Stimulated activated CD8-positive, alpha-beta memory T cell treated with anti-CD3 and anti-CD28 coated beads, Interleukin-12 subunit alpha, Interleukin-12 subunit beta, amount 100 ng/mL, for 4 hours (primary cell): ENCODE measurements at places on chromosomes 1 and 21.

DNA sequence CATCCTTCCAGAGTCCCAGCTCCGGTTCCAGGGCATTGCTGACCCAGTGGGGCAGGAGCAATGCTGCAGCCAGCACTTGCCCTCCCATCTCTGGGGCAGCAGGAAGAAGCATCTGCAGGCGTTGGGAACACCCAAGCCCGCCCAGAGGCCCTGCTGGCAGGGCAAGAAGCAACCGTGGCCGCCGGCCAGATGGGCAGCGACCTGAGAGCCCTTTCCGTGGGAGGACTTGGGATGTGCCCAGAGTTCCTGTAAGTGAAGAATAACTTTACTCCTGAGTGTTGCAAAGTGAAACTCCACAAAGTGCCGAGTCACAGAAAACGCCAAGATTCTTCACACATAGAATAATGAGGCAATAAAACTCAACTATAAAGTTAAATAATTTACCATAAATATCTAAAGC is 46.0 kb downstream of the GRIK3 start:
- no peak for DNase-seq

DNA sequence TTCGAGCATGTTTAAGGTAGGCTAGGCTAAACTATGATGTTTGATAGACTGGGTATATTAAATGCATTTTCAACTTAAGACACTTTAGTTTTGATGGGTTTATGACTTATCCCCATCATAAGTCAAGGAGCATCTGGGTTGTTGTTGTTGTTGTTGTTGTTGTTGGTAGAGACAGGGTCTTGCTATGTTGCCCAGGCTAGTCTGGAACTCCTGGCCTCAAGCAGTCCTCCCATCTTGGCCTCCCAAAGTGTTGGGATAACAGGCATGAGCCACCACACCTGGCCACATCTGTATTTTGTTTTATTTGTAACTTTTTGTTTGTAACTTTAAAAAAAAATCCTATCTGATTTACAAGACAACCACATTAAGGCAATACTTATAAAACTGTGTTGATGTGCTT is 17.5 kb downstream of the DBT start:
- DNase-seq = no peak

- no peak for DNase-seq
Observed at GRCh38 chr1:10676963-10677362, 119.5 kb downstream of the CASZ1 start.

- DNase-seq = no peak
Observed at GRCh38 chr21:45655124-45655523, 11.6 kb downstream of the PCBP3 start.

- no peak for DNase-seq
Observed at GRCh38 chr1:116564426-116564825, 6.4 kb downstream of the CD58 start.

DNA sequence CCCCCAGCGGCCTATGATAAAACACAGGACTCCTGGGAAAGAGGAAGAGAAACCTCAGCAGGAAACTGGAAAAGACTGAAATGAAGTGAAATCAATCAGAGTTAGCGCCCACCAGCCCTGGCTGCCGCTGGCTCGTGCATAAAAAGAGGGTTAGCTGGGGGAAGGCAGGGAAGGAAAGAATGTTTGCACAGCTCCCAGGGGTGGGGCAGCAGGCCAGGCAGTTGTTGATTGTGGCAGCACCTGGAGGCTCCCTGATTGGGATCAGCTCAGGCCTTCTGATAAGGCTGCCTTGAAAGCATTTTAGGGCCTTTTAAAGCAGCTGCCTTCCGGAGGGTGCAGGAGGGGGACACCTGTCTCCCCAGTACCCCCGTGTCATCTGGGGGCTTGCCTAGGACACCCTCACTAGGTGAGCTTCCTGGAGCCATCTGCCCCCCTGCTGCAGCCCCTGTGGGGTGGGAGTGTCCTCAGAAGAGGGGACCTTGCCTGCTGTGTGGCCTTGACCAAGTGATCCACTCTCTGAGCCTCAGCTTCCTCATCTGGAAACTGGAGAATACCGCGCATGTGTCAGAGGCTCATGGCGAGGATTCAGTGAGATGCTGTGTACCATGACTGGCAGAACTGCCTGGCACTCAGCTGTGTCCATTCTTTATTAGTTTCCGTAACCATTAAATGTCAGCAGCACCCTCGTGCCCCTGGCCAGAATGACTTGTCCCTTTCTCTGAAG is 6.6 kb downstream of the EPHB2 start:
- DNase-seq = no peak

DNA sequence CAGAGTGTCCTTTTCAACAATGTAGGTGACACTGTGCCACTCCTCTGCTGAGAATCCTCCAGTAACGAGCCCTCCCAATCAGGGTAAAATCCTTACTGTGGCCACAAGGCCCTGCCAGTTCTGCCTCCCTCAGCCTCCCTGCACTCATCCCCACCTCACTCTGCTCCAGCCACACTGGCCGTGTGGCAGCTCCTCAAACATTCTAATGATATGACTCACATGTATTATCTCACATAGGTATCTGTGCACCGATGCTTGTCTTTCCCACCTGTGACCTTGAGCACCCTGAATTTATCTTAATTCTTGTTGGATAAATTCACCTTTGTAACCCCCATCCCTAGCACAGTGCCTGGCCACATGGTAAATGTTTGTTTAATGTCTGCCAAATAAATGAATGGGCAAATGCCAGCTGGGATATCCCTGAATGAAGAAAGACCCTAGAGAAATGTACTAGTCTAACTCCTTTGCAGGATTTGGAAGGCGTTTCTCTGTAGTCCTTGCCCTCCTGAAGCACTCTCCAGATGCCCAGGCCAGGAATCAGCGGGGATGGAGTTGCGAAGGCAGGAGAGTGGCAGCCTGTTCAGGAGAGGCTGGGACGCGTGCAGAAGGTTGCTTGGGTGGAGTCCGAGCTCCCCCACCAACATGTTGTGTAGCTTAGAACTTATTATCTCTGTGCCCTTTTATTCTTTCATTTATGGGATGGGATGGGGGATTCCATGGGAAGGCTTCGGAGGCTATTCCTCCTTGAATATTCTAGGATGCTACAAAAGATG is 106.0 kb downstream of the TMEM53 start:
- DNase-seq = no peak

GRCh38 chr1:160451119-160451858 is 50.9 kb downstream of the VANGL2 start:
- DNase-seq = no peak

DNA sequence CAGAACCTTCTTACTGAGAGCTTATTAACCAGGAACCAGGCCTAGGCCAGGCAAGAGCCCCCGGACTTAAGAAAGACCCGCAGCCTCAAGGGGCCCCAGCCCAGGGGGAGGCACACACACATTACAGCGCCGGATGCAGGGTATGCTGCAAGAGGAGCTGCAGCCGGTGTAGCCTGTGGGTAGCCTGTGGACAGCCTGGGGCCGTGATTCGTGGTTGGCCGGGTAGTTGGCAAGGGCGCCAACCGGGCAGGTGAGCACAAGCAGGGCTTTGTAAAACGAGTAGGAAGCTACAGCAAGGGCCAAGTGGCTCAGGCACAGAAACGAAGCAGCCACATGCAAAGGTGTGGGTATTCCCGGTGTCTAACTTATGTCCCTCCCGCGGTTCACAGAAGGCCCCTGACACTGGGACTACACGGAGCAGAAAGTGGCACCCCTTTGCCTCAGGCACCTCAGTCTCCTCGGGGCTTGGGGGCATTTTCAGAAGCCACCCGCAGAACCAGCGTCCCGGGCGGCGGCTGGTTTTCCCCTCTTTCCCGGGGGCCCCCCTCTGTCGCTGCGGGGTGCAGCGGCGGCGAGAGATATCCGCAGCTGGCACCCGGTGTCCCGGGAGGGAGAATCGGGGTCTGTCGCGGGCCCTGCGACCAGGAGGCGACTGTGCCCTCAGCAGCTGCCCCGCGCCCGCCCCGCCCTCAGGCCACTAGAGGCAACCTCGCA is 40.8 kb downstream of the KIAA1614 start:
- no peak for DNase-seq

DNA sequence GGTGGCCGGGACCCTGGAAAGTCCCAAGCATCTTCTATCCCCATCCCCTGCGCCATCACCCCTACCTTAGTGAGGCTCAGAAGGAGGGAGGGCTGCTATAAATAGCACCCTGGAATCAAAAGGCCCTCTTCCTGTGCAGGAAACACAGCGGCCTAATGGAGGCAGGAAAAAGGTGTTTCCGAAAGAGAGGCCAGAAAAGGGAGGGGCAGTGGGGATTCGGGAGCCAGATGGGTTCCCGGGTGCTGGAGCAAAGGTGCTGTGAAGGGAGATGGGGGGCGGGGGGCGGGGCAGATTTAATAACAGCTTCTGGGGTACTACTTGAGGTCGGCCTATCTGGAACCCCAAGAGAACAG is 16.6 kb downstream of the NAV1 start:
- DNase-seq = no peak

DNA sequence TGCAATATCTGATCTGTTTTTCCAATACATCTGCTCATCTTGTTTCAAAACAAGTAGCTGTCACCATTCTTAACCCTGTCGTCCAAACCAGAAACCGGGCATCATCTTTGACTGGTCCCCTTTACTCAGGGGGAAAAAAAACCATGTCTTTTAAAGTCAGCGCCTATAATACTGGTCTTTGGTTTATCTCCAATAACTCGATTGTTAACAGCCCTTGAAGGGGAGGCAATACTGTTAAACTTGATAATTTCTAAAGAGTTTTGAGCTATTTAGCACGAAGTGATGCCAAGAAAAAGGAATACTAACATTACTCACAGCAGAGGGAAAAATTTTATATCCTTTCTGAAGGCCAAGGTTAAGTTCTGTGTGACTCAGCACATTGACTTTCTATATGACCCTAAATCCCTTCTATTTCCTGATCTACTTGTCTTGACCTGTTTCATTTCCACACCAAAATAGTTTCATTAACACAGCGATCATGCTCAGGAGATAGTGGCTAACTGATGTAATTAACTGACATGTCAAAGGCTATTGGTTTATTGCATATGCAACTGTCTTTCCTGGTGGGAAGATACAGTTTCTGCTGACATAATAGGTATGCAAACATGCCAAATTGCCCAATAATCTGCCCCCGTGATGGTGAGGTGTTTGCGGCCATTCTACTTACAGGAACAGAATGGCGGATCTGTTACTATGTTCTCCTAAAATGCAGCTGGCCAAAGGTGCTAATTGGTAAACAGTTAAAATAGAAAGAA is 59.1 kb downstream of the NFIA start:
- no peak for DNase-seq

GRCh38 chr21:42735944-42736343 is 82.5 kb downstream of the PDE9A start:
- DNase-seq = no peak

DNA sequence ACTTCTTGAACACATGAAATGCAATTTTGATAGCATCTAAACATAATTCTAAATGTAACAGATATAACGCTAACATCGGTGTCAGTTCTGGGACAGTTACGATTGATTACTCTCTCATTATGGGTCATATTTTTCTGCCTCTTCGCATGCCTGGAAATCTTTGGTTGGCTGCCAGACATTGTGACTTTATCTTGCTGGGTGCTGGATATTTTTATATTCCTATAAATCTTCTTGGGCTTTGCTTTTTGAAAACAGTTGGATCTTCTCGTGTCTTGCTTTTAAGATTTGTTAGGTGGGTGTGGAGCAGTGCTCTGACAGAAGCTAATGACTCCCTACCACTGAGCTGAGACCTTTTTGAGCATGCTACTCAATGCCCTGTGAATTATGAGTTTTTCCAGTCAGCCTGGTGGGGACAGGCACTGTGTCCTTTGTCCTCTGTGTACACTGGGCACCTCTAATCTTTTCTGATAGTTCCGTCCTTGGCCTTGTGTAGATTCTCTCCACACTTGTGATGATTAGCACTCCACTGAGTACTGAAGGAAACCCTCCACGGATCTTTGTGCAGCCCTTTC is 28.0 kb upstream of the EDARADD start:
- no peak for DNase-seq

- no peak for DNase-seq
Observed at GRCh38 chr1:207424570-207425131, 29.5 kb upstream of the CR2 start.

DNA sequence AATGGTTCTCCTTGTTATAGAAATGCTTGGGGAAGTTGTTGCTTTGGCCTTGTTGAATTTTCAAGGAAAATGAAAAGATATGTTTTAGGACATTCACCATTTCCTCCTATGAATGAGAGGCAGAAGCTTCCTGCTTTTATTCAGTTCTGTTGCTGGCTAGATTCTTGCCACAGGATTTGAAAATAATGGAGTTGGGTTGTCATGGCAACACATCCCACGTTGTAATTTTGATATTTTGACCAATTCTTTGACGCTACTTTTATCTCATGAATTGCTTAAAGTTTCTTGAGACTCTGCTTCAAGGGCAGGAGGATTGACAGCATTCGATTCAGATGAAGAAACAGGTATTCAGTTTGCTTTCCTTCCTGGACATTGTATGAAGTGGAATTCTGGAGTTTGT is 331.5 kb downstream of the PRDM2 start:
- no peak for DNase-seq

GRCh38 chr1:13514821-13515220 is 1.0 kb upstream of the LRRC38 start:
- no peak for DNase-seq

- no peak for DNase-seq
Observed at GRCh38 chr1:54867717-54868057, 19.3 kb downstream of the DHCR24 start.
